T-cell (primary cell): ENCODE measurements at places on chromosomes 16 and 17. TPM values are rescaled to one million over a fixed set of nuclear protein-coding genes. Genes with fewer than 3 reads are reported as not detected.

Gene ST6GALNAC2
- 0.55 TPM for total RNA-seq

Gene CDT1
- 0.93 TPM for total RNA-seq

Gene C1QTNF8
- not detected for total RNA-seq

Gene KCNJ16
- not detected for total RNA-seq

Gene TP53TG3B
- not detected for total RNA-seq

Gene CCL17
- not detected for total RNA-seq

Gene TRPV2
- total RNA-seq = 127 TPM

Gene NPW
- total RNA-seq = not detected

Gene TOB1
- 83.6 TPM for total RNA-seq

Gene DBF4B
- 6.6 TPM for total RNA-seq

Gene TAT
- total RNA-seq = 0.66 TPM

Gene CSH1
- total RNA-seq = not detected

Gene IGFALS
- total RNA-seq = 0.50 TPM

Gene SMIM36
- total RNA-seq = not detected

Gene EIF1
- 980 TPM for total RNA-seq

DNA sequence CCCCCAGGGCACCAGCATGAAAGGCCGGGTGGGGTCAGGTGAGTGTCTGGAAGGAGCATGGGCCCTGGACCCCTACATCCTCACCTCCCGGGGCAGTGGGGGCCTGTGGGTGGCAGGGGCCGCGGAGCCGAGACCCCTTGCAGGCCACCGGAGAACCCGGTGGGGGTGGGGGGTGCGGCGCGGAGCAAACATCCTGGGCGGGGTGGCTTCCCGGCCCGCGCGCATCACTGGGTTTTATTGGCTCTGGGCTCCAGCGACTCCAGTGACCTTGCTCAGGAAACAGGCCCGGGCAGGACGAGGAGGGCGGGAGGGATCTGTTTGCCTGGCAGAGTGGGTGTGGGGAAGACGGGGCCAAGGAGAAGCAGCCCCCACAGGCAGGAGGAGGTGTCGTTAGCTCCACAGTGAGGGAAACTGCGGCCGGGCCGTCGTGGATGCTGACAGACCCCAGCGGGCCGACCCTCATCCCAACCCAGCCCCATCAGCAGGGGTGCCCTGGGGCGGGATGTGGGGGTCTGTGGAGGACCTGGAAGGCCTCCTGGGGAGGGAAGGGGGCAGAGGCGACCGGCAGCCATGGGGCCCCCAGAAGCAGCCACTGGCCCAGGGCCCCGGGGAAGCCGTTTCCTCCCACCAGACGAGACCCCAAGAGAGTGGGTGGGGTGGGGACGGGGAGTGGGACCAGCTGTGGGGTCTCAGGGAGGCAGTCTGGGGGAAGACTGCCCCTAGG, 10.6 kb downstream of the SSTR5 start:
- no peak for DNase-seq

DNA sequence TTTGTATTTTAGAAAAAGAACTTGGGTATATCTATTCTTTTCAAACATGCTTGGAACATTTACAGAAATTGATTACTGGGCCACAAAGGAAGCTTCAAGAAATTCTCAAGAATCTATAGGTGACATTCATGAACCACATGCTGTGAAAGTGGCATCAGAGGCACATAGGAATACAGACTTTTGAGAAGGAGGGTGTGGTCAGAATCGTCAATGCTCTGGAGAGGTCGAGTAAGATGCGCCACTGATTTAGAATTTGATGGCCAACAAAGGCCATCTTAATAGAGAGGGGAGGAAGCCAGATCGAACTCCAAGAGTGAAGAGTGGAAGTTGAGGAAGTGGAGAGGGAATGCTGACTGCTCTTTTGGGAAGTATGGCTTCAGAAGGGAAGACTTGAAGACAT, 3.5 kb upstream of the NSMCE1 start:
- no peak for DNase-seq

DNA sequence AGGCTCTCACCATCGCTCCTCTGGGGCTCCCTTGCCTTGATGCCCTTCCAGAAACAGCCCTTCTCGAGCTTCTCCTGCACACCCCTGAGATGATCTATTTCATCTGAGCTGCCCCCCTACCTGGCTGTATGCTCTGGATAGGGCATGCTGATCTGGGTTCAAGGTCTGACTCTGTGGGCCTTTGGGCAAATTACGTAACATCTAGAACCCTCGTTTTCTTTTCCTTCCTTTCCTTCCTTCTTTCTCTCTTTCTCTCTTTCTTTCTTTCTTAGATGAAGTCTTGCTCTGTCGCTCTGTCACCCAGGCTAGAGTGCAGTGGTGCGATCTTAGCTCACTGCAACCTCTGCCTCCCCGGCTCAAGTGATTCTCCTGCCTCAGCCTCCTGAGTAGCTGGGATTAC, 20.3 kb downstream of the TNS4 start:
- no peak for DNase-seq

- DNase-seq = no peak
Observed at GRCh38 chr17:72950242-72950931, 142.1 kb downstream of the SLC39A11 start.

GRCh38 chr17:45689451-45689850, 94.7 kb upstream of the CRHR1 start:
- no peak for DNase-seq

- DNase-seq = no peak
Observed at GRCh38 chr16:22034503-22034902, 26.6 kb downstream of the MOSMO start.

- DNase-seq = no peak
Observed at GRCh38 chr17:81228420-81228819, 5.7 kb upstream of the CEP131 start.

DNA sequence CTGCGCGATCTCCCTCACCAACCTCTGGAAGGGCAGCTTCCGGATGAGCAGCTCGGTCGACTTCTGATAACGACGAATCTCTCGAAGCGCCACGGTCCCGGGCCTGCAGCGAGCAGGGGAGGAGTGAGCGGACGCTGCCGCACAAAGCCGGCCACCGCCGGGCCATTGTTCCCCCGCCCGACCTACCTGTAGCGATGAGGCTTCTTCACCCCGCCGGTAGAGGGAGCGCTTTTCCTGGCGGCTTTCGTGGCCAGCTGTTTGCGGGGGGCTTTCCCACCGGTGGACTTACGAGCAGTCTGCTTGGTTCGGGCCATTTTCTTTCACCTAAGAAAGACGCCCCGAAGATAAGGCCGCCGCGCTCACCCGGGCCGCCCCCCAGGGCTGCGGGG, 5.8 kb upstream of the UNK start:
- peak; percentile 20 for DNase-seq

DNA sequence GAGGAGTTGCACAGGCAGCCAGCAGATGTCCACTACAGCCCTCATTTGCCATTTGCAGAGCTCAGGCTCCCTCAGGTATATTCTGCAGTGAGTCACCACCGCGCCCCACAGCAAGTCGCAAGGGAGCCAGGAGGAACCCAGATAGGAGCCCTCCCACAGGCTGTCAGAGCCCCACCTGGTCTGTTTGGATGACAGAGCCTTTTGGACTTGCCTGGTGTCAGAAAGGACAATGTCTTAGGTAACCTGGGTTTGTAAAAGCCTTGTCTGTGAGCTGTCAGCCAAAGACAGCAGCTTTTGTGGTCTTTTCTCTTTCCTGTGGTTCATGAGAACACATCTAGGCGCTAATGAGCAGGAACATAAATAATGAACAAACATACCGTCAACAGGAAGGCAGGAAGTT, 70.9 kb downstream of the GNAO1 start:
- DNase-seq = peak; percentile 16

DNA sequence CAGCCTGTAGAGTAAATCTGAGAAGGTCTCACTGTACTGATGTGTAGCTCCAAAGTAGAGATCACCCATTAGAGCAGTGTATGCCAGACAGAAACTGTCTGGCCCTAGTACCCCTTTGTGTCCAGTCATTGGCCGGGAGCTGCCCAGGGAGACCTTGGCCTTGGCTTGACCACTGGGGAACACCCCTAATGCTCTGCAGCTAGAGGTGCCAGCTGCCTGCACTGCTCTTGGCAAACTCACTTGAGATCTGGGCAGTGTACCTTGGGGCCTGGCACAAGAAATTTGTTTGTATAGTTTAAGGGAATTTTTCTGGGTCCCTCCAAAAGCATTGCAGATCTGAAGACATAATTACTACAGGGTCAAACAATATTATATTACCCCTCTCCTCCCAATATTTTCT, 78.7 kb upstream of the MPHOSPH6 start:
- no peak for DNase-seq

DNA sequence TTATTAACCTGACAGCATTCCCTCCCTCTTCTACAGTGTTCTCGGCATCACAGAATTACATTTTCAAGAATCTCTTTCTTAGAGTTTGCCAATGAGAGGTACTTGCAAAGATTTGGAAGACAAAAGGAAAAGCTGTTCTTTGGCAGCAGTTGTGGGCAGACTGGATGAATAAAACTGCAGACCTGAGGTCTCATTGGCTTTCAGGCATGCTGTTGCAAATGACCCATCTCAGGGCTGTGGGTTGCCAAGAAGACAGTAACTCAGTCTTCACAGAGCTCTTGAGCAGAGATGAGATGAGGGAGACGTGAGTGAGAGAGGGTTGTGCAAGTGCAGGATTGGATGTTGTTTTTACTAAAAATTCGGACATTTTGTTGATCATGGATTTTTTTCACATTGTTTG, 11.3 kb upstream of the USP31 start:
- DNase-seq = no peak

- no peak for DNase-seq
Observed at GRCh38 chr17:64115043-64115698, 14.8 kb downstream of the ERN1 start.

DNA sequence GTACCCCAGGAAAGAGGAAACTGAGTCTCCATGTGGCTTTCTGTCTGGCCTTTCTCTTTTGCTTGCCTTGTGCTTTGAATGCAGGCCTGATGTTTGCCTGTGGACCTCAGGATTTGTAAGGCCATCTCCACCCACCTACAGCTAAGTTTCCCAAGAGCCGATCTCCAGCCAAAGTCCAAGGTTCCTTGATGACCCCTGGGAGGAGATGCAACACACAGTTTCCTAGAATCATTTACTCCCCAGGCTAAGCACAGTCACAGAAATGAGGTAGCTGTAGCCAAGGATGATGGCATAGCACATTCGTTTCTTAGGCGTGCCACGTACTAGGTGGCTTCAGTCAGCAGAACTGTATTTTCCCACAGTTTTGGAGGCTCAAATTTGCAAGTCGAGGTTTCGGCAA, 595.4 kb downstream of the MAF start:
- no peak for DNase-seq

- DNase-seq = no peak
Observed at GRCh38 chr17:5437721-5438317, 1.1 kb downstream of the C1QBP start.

GRCh38 chr16:84659656-84660300, 11.5 kb downstream of the KLHL36 start:
- DNase-seq = no peak

DNA sequence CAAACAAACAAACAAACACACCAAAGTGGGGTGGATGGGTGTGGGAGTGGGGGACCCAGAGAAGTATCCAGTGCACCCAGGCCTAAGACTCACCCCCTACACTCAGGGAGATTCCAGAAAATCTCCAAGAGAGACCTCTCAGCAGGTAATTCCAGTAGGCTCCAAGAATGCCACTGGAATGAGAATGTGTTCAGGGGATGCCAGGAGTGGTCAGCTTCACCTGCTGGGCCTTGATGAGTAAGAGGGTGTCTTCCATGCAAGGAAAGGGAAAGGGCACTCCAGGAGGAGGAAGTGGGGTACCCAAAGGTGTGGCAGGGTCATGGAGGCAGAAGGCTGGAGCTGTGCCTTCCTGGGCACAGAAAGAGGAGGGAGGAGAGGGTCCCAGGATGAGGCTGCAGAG, 9.9 kb downstream of the CDH1 start:
- DNase-seq = no peak

DNA sequence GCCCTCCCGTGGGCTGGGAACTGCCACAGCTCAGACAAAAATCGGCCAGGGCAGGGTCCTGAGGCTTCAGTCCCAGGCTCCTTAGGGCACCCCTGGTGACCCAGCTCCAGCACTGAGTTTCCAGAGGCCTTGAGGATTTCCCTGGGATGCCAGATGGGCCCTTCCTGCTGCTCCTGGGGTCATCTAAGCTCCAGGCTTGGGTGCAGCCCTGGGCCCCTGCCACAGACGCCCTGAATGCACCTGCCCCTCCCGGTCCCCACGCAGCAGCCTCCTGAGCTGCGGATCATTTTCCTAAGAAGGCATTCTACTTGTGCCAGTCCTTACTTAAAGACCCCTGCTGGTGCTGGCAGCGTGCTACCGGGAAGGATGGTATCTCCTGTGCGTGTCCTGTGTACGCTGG, 6.0 kb upstream of the RNPS1 start:
- no peak for DNase-seq

GRCh38 chr17:27551701-27552248, 79.2 kb upstream of the LGALS9 start:
- DNase-seq = no peak

- DNase-seq = no peak
Observed at GRCh38 chr16:47523342-47524006, 62.3 kb downstream of the PHKB start.

DNA sequence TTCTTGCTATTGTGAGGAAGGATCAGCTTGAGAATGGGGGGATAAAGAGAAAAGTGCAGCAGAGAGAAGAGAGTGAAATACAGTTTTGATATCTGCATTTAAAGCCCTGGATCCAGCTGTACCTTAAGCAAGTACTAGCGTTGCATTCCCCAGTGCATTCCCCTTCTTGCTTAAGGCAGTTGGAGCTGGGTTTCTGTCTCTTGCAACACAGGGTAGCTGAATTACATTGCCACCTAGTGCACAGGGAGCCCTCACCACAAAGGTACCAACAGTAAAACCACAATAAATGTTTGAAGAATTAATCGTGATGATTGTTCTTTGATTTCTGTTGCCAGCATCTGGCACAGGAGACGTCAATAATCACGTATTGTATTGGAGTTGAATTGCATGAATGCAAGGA, 588.7 kb downstream of the RBFOX1 start:
- no peak for DNase-seq

- no peak for DNase-seq
Observed at GRCh38 chr17:36616061-36617029, 15.0 kb downstream of the MRM1 start.

GRCh38 chr17:12537436-12537835, 128.3 kb upstream of the MYOCD start:
- DNase-seq = no peak

DNA sequence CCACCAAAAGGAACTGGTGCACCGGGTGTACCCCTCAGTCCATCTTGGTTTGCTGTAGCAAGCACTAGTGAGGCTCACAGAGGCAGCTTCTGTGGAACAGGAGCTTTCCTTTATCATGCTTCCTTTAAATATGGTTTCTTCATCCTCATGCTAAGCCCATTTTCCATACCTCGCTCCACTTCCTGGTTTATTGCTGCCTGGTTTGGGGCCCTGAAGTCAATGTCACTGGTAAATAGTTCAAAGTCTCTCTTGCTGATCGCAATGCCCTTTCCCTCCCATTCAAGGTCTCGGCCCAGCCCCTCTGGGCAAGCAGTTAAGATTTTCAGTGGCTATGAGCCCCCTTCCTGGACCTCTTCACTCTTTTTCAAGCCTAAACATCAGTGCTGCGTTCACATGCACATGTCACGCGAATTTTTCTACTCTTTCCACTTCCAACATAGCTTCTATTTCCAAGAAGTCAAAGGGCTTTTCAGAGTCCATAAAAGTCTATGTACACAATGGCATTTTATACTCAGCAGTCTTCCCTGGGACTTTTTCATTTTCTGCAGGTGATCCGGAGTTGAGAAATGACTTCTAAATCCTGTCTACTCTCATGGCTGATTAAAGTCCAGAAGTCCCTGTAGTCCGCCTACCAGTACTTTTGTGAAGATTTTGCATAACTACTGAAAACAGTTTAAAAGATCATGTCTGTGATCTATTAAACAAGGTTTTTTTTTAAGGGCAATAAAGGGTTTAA, 323.8 kb upstream of the ZFHX3 start:
- DNase-seq = no peak
